ENCODE measurements at places on chromosomes 1 and 21. TPM values are rescaled to one million over a fixed set of nuclear protein-coding genes. Genes with fewer than 3 reads are reported as not detected.

DNA sequence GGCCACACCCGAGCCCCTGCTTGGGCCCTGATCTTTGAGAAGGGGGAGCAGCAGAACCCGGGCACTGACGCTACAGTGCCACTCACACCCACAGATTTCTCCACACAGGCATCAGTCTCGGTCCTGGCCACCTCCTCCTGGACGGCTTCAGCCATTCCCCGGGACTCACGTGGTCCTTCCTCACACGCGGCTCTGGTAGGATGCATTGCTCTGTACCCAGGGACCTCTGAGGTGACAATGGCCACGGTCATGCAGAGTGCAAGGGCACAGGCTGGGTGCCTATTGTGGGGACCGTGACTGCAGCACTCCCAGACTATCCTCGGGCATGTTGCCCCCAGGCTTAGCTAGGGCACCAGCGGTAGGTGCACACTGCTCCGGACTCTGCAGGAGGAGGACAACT lies 11.8 kb upstream of the ZNF670 start:
- no peak for DNase-seq

- no peak for DNase-seq
Observed at GRCh38 chr1:169495046-169495775, 9.5 kb upstream of the SLC19A2 start.

DNA sequence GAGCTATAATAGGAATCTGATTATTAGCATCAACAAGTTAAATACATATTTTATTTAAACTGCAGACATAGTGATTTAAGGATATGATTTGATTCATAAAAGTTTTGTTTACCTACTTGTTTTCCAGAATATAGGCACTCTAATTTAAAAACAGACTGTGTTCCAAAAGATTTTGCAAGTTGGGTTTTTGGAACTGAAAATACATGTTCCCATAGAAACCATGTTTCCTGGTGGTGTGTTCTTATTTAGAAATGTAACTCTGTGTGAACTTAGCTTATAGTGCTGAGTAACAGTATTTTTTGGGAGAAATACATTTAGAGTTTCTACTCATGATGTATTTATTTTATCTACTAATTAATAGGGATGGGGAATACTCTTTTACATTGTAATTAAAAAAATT lies 21.8 kb downstream of the USP25 start:
- peak; percentile 86 for DNase-seq

- no peak for DNase-seq
Observed at GRCh38 chr1:62333441-62333840, 14.2 kb upstream of the KANK4 start.

DNA sequence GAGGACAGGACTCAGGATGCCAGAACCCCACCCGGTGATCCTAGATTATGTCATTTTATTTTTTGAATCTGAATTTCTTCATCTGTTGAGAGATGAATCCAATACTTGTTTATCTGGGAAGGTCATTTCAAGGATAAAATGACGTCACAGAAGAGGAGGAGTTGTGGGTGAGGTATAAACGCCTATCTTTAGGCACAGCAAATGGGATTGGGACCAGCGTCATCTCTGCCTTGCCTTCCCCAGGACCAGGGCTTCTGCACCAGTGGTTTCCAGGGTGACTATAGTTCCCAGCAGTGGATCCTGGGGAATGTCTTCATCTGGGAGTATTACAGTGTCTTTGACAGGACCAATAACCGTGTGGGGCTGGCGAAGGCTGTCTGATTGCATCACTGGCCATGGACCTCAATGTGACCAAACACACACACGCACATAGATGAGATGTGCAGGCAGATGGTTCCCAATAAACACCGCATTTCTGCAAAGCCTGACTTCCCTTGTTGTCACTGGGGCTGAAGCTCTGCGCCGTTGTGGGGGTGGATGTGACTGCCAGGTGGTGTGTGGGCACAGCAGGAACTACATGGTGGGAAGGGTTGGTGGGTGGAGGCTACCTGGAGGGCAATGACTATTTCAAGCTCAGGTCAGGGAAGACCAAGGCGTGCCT lies 28.1 kb downstream of the KCNA10 start:
- DNase-seq = no peak

The HCRTR1 gene
- not detected for total RNA-seq

DNA sequence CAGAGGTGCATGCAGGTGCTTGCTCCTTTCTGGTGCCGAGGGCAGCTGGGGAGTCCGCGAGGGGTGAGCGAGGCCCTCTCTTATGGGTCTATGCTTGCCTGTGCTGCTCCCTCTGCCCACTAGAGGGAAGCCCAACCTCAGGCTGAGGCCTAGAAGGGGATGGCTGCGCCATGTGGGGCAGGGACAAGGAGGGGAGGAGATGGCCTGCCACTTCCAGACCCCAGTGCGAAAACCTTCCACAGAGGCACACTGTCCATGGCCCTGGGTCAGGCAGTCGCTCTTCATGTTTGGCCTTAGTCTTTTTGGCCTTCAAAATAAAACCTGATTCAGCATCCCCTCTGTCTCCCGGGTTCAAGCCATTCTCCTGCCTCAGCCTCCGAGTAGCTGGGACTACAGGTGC lies 14.0 kb downstream of the RHBG start:
- DNase-seq = peak; percentile 57

DNA sequence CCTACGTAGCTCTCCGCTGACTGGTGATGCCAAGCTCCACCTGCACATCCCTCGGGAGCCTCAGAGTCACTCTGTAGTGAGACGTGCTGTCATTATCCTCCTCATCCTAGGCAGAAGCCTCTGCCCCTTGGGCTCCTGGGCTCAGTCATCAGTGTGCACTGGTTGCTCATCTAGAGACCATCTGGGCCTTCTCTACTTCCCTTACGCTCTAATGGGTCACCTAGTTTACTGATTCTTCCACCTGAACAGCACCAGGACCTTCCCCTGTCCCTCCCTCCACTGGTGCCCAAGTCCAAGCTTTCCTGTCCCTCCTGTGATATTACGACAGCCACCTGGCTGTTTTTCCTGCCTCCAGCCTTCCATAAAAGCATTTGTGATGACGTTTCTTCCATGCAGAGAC lies 136.1 kb upstream of the ERRFI1 start:
- DNase-seq = no peak

- no peak for DNase-seq
Observed at GRCh38 chr1:55544826-55545225, 329.7 kb upstream of the USP24 start.

GRCh38 chr1:85297855-85298629 lies 21.6 kb upstream of the BCL10 start:
- peak; percentile 99 for DNase-seq

The RHD gene
- total RNA-seq = 2.2 TPM

The DRAXIN gene
- 0.31 TPM for total RNA-seq

The LIN9 gene
- total RNA-seq = 9.7 TPM

DNA sequence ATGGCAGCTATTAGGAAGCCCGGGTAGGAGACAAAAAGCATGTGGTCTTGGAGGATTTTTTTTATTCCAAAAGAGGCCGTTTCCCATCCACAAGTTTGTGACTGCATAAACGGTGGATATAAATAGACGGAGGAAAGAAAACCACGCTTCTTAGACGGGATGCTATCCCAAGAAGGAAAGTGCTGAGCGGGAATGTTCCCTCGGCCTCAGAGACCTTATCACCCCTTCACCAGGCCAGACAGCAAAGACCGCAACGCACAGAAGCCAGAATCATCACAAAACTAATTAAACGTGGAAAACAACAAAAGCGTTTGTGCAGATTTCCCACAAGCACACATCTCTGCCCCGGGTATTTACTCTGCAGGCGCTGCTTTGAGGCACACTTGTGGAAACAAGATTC lies 43.2 kb downstream of the HLCS start:
- DNase-seq = peak; percentile 29

- DNase-seq = no peak
Observed at GRCh38 chr1:168637350-168637991, 61.1 kb downstream of the XCL1 start.

GRCh38 chr1:32239790-32240139 lies 7.3 kb upstream of the FAM167B start:
- peak; percentile 22 for DNase-seq

DNA sequence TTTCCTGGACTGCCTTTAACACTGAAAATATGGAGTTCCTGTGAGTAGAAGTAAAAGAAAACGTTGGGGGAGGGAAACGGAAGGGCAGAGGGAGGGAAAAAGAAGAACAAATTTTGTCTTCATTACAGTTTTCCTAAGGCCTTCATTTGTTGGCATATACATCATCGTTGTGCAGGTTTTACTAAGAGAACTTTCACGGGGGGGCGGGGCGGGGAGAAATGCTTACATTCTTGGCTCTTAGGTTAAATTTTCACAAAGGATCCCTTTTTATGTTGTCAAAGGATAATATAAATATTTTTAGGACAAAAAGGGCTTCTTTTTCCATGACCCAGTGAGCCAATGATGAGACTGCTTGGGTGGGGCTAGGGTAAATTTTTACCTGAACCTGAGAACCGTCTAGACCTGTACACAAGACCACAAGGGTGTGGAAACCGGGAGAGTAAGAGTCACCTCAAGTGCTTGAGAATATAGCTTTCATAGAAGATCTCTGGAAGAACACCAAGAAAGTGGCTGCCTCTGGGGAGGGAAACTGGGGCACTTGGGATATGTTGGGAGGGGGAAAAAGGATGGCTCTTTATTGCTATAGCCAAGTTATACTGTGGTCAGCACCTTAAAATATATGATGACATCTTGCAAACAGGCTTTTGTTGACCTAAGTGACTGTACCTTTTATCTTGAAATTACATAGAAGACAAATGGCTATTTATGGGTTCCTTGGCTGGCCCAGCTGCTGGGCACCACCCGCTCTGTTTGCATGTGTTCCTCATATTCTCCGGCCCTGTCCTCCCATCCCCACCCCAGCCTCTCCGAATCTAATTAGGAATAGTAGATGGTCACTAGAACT lies 2.0 kb upstream of the UTP25 start:
- DNase-seq = no peak

GRCh38 chr1:106548726-106549125 lies 507.7 kb upstream of the PRMT6 start:
- no peak for DNase-seq

The ADAMTS5 gene
- 4.7 TPM for total RNA-seq

DNA sequence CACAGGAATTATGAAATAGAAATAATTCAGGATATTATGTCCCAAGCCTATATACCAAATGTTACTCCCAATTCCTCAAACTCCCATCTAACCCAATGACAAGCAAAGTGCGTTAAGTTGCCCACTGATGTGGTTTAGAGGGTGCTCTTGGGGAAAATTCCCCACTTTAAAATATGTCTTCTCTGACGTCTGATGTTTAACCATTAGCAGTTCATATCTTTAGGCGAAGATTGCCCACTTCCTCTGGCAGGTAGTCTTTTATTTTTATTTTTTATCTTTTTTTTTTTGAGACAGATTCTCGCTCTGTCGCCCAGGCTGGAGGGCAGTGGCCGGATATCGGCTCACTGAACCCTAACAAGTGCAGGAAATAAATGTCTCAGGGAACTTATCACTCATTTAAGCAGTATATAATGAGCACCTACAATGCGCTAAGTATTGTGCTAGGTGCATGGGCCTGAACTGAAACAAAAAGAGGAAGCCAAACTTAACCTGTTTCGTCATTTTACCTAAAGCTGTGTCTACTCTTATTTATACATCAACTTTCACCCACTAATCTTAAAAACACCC lies 1.3 kb upstream of the LYST start:
- no peak for DNase-seq

DNA sequence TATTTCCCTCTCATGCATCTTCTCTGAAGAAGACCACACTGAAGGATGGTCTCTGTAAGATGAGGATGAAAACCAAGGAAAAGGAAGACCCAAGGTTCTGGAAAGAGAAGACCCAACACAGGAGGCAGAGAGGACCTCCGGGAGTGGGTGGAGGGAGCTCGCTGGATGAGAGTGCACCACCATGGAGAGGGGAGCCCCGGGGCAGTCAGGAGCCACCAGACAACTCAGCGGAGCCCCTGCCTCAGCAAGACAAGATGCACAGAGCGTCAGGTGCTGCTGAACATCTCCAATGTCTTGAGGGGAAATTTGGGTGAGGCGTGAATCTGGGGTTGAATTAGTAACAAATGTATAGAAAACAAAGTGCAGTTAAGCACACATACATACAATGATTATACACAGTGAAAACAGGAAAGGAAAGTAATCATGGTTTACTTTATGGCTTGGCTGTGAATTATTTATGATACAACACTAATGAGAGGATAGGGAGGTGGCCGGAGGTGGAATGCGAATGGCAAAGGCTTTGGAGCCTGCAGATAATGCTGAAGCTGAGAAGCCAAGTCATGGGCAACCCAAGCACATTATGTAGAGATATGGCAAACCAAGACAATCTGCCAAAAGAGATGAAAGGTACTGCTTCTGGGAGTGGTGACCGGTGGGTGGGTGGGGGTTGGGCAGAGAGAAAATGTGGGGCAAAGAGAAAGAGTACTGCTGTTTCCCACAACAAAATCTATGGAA lies 80.4 kb upstream of the EDN2 start:
- no peak for DNase-seq

DNA sequence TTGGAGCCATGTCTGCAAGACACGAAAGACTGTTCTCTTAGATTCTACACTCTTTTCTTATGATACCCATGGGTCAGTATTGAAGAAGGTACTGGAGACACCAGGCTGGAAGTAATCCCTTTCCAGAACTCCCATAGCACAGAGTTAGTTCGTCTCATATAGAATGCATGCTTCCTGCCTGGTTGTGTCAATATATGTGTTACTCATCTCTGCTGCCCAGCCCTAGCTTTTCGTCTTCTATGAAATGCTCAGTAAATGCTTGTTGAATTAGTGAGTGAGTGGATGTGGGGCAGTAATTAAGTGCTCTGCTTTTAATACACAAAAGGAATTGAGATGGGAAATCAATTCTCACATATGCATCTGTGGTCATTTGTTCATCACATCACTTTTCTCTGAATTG lies 32.1 kb downstream of the ADCY10 start:
- no peak for DNase-seq

The NBPF4 gene
- not detected for total RNA-seq

GRCh38 chr1:27003745-27004470 lies 8.7 kb downstream of the TENT5B start:
- DNase-seq = no peak

DNA sequence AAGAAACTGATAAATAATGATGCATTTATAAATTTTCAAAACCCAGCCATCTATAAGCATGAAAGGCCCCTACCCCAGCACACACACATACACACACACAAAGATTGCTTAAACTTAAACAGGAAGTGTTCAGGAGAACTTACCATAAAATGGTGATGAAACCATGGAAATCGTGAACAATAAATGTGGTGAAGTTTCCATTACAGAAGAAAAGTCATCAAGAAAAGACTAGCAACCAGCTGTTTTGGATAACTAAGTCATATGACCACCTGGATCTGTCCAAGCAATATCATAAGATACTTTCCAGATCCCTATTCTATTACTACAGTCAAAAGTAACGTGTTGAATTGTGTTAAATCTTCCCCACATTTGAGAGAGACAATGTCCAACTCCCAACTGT lies 24.1 kb downstream of the RGS5 start:
- no peak for DNase-seq

Measured in lung (tissue), 17 donors.